ENCODE measurements at places on chromosomes 3 and 15.

- DNase-seq: no peak
These were observed 20.0 kb upstream of the CMTM7 start for GRCh38 chr3:32371461-32372212.

DNA sequence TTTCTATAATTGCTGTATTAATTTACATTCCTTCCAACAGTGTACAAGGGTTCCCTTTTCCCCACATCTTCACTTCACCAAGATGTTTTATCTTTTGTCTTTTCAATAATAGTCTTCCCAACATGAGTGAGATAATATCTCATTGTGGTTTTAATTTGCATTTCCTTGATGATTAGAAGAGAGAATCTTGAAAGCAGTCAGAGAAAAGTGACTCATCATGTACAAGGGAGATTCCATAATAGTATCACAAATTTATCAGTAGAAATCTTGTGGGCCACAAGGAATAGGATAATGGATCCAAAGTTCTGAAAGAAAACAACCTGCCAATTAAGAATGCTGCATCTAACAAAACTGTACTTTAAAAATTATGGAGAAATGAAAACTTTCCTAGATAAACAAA is 189.3 kb downstream of the NECTIN3 start:
- no peak for DNase-seq

DNA sequence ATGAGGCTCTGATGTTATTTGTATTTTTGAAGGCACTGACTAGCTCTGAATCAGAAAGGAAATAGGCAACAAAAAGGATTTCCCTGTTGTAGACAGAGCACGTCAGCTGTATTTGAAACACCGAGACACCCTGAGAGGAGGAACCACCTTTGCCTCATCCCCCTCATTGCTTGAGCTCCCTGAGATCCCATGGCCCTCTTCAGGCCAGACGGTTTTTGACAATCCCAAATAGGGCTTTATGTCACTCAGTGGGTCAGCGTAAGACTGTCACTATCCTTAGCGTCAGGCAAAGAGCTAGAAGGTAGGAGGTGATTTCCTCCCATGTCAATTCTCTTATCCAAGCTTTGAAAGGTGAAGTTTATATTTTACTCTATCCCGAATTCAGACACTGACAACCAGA is 254.3 kb downstream of the ZNF621 start:
- no peak for DNase-seq

DNA sequence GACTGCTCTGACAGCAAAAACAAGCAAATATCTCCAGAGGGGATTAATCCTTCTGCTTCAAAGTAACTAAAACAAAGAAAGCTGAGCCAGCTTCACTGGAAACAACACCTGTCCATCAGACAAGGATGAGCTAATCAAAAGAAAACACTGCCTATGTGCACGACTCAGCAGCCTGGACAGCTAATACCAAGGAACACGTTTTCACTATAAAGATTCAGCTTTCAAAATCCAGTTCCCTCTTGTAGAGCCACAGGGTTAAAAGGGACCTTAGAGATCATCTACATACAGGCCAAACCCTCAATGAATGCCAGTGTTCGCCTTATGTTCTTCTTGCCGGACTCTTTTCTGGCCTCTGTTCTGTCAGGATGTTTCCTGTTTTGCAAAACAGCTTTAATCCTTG is 6.9 kb downstream of the TUSC7 start:
- no peak for DNase-seq

DNA sequence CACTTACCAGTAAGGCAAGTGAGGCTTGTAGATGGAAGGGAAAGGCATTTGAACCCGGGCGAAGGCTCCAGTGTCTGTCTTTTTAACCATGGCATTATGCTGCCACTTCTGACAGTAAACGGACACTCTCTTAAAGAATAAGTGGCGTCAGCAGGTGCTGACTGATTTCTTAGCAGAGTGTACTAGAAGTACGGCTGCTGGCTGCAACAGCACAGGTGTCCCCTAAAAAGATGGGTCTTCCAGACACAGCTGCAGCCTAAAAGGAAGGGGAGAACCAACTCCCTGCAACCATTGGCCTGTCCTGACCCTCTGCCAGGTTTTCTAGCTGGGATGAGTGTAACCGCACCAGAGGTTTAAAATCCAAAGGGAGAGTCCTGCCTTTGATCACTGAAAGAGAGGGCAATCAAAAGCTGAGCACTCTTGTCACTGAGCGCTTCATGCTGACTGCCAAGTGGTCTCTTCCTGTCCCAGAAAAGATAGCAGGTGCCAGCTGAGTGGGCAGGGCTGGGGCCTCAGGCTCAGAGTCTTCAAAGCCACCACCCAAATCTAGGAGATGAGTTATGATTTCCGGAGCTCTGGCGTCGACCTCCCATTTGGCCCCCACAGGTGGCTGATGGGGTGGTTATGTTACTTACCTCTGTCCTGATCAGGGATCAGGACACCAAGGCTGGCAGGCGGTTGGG is 255.8 kb downstream of the SLCO3A1 start:
- DNase-seq: no peak

DNA sequence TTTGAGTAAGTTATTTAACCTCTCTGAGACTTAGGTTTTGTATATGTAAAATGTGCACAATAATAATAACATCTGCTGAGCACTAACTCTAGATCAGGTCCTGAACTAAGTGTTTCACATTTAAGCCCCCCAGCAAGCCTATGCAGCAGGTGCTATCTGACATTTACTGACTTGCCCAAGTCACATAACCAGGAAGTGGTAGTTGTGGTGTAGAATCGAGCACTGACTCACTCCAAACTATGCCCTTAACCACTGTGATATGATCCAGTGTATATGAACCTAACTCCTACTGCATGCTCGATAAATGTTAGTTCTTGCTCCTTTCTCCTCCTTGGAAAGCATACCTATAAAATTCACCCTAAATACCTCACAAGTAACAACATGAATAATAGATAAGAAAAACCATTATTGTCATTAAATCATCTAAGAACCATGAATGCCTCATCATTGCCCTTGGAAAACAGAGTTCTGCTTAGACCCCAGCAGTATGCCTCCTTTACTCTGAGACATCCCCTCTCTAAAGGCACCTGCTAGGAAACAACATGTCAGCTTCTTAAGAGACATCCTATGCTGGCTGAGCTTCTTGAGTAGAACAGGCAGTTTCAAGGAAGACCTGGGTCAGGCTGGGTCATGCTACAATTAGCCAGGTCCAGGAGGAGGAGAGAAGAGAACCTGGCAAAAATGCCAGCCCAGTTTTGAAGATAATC is 3.0 kb upstream of the SHC4 start:
- no peak for DNase-seq

DNA sequence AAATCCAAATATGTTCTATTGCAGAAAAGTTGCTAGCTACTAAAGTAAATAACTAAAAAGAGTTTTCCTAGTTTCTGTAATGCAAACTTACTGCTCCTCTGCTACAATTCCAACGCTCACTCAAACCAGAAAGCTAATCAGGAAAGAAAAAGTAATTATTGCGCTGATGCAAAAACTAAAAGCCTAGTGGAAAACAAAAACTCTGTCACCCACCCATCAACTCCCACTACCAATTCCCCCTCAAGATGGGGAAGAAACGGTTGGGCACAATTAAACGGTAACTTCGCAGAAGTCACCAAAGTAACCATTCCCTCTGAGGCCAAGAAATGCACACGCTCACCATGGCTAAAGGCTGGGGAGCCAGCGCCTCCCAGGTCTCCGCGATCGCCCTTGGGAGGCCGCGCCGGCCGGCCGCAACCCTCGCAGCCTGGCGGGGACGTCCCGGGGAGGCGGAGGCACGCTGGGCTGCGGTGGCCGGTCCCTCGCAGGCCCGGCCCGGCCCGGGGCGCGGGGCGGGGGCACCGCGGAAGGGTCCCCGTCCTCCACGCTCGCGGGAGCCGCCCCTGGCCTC is 684 bp downstream of the SLTM start:
- DNase-seq: no peak

DNA sequence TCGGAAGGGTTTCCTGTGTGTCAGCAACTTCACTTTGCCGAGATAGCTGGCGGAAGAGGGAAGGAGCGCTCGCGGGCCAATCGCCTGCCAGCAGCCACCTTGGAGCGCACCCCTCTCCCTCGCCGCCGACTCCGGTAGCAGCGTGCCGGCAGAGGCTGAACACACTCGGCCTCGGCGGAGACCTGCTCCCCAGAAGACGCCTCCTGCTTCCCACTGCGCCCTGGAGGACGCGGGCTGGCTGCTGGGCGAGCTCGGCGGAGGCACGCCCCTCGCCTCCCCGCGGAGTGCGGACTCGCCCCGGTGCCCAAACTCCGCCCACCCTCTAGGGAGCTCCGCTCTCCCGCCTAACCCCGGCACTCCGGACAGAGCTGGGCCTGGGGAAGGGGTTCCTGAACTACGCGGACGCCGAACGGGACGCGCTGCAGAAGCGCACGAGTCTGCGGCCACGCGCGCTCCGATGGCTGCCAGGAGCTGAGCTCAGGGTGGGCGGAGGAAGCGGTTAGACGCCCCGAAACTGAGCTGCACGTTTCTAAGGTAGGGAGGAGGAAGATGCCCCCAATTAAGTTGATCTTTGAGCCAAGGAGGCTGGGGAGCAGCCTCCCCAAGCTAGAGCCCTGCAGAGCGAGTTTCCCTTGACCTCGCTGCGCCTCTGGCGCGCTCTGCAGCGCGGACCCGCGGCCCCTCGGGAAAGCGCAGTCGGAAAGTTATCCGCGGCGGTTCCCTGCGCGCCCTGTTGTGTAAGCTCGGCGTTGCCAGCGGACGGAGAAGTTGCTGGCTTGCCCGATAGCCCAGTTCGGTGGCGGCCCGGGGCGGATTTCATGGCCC is at the start of gene P2RY1:
TSS of gene P2RY1 (plus strand) at position 356 of the 825 bp plus-strand sequence. CDS start 652 bp downstream, outside the sequence.
- peak; percentile 88 for DNase-seq

GRCh38 chr3:123027292-123028232 is at the start of gene SEMA5B:
SEMA5B (minus strand) TSS chr3:123027763; CDS start chr3:122961263, 66,500 bp downstream.
- peak; percentile 88 for DNase-seq

DNA sequence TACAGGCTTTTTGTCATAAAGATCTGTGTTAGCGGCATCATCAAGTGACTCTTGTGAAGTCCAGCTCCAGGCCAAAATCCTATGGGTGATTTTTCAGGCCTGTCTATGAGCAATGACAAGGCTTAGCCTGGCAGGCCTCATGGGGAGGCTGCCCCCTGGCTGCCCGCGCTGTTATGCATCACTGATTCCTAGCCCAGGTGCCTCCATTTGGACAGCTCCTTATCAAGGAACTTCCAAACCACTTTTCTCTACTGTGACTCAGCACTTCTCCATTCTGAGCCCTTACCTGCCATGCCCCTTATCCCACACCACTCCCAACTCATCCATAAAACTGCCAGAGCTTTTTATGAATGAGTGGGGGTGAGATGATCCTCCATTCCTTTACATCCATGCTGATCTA is 91.5 kb upstream of the C3orf80 start:
- DNase-seq: no peak

DNA sequence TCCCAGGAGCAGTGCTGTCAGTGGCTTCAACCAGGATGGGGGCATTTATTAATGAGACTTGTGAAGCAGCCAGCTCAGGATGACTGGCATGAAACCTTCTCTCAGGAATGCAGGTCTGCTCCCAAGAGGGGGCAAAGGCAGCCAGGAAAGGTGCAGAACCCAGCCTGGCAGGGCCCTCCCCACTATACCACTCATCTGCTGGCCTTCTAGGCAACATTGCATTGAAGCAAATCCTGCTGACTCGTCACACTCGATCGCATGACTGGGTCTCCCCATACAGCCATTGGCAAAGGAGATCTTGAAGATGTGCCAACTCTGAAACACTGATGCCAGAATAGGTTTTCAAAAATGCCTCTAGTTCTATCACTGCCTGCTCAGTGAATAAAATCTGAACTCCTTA is 65.7 kb upstream of the CMTM7 start:
- DNase-seq: no peak

- no peak for DNase-seq
These were observed 353.5 kb downstream of the MCTP2 start for GRCh38 chr15:94584833-94585244.
